NCI-H1092 (cell line): ENCODE measurements at places on chromosomes 6 and 20.

GRCh38 chr6:135163440-135163738 is 17.7 kb upstream of the MYB start:
- no peak for DNase-seq

DNA sequence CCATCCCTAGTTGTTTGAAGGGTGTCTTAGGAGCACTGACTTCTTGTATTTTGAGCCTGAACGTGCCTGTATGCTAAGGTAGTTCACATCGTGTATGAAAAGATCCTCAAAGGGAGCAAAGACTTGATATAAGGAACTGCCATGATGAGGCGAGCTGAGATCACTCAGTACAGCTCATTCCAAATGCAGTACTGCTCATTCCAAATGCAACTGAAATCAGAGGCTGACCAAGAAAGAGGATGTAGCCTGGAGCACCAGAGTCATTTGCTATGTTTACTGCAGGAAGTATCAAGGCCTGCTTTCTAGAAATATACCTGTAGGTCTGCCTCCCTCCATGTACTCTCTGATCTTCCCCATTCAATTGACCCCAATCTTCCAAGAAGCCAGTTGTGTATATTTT is 832.2 kb downstream of the EYS start:
- DNase-seq = no peak

DNA sequence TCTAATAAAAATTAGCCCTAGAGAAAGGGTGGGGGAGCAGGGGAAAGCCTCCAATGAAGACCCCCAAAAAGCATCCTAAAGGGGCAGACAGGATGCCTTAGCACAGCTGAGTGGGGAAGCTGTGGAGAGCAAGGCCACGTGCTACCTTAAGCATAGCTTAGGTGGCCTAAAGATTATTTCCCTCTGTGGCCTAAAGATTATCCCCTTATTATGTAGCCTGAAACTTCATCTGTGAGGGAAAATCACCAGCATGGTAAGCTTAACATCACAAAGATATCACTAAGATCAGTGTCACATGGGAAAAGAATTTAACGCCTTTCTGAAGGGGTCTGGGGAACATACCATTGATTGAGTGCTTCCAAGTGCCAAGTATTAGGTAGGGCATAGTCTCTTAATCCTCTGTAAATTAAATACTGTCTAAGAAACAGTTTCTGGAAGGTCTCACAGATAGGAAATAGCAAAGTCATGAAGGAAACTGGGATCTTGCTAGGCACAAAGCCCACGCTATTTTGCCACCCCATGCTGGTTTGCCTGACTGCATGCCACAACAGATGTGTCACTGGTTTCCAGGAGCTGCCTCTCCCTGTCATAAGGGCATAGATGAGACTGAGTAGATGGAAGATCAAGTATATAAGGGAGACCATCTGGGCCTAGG is 170.0 kb downstream of the HACE1 start:
- no peak for DNase-seq

- DNase-seq = no peak
These were observed 54.6 kb downstream of the ARHGAP18 start for GRCh38 chr6:129655334-129655733.
